Stimulated activated CD8-positive, alpha-beta memory T cell treated with anti-CD3 and anti-CD28 coated beads, Interleukin-2, amount 100 ng/mL, for 1 hour (primary cell): ENCODE measurements at places on chromosomes 12 and 14.

- no peak for DNase-seq
Observed at GRCh38 chr12:88520436-88520820, 59.8 kb downstream of the KITLG start.

- no peak for DNase-seq
Observed at GRCh38 chr14:99671235-99672224, 12.6 kb upstream of the CYP46A1 start.

GRCh38 chr14:23123419-23123818 lies 4.4 kb upstream of the CEBPE start:
- DNase-seq, result no peak

DNA sequence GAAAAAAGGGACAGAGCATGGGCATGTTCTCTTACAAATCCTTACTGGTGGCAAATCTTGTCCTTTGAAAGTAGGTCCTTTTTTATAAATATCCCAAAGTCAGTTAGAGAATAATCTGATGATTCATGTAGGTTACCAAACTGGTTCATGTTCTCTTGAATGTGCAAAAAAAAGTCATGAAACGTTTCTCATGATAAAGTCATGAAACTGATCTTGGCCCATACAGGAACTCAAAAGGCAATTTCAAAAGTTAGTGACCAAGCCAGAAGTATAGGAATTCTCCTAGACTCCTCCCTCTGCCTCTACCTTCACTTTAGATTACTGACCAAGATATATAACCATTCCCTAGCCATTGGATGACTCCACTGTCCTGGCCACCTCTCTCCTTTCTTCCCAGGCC lies 27.3 kb upstream of the SPTSSA start:
- DNase-seq, result no peak
